ENCODE measurements at places on chromosomes 5 and 9. TPM values are rescaled to one million over a fixed set of nuclear protein-coding genes. Genes with fewer than 3 reads are reported as not detected.

Gene GFI1B
- total RNA-seq: not detected

Gene SUSD3
- total RNA-seq: 1.1 TPM

Gene LECT2
- not detected for total RNA-seq

Gene MTAP
- total RNA-seq: 22.7 TPM

Gene NTRK2
- total RNA-seq: 1.5 TPM

Gene CD74
- 0.65 TPM for total RNA-seq

Gene SPACA9
- total RNA-seq: 3.4 TPM

Gene PITX1
- total RNA-seq: not detected

Gene CAVIN4
- total RNA-seq: not detected

Gene GAS1
- 170 TPM for total RNA-seq

Gene SMU1
- total RNA-seq: 17.5 TPM

Gene CBY3
- total RNA-seq: not detected

Gene TLX3
- total RNA-seq: not detected

Gene TEX48
- total RNA-seq: not detected

Gene NMUR2
- total RNA-seq: not detected

Gene ADRB2
- 0.16 TPM for total RNA-seq

Gene PNPLA7
- total RNA-seq: 0.81 TPM

Gene TSPAN17
- 19.1 TPM for total RNA-seq

Gene ITK
- not detected for total RNA-seq

Gene CTNNA1
- total RNA-seq: 242 TPM

Gene PSAT1
- 182 TPM for total RNA-seq

Gene GDF9
- not detected for total RNA-seq

Gene GPR21
- not detected for total RNA-seq

Gene PCDHB13
- total RNA-seq: 0.90 TPM

Gene NIPAL4
- total RNA-seq: not detected

Gene FAM221B
- total RNA-seq: not detected

Gene GABRA6
- not detected for total RNA-seq

Gene PRELID2
- total RNA-seq: 2.9 TPM

Gene PLAC8L1
- total RNA-seq: not detected

Gene ARHGAP26
- total RNA-seq: 2.6 TPM

Gene SLF1
- total RNA-seq: 0.90 TPM

Gene ZNF169
- 1.9 TPM for total RNA-seq

Gene BSPRY
- not detected for total RNA-seq

Gene NOXA1
- total RNA-seq: 0.16 TPM

Gene PCDHGB1
- total RNA-seq: 0.81 TPM

Gene KCTD16
- total RNA-seq: 0.90 TPM

Gene GMCL2
- not detected for total RNA-seq

Gene SMIM15
- total RNA-seq: 25.6 TPM

Gene CMYA5
- total RNA-seq: 0.18 TPM

Gene CDH18
- total RNA-seq: not detected

Gene ADAMTSL2
- 52.5 TPM for total RNA-seq

Gene CNTLN
- 4.2 TPM for total RNA-seq

Gene SHISAL2B
- total RNA-seq: not detected

Gene PRR7
- 30.3 TPM for total RNA-seq

Gene FOXD4L3
- total RNA-seq: not detected

Gene TRAF1
- 0.97 TPM for total RNA-seq

Gene LCN10
- total RNA-seq: not detected

Gene PCDHGB7
- total RNA-seq: 7.8 TPM

Gene CCL21
- total RNA-seq: 1.4 TPM

Gene AP3S1
- total RNA-seq: 173 TPM

Gene IFNA21
- total RNA-seq: not detected
